Hematopoietic multipotent progenitor cell treated with erythropoietin and hydrocortisone succinate and interleukin-3 and kit ligand, for 6 days (in vitro differentiated cells): ENCODE measurements at places on chromosomes 16 and 17.

DNA sequence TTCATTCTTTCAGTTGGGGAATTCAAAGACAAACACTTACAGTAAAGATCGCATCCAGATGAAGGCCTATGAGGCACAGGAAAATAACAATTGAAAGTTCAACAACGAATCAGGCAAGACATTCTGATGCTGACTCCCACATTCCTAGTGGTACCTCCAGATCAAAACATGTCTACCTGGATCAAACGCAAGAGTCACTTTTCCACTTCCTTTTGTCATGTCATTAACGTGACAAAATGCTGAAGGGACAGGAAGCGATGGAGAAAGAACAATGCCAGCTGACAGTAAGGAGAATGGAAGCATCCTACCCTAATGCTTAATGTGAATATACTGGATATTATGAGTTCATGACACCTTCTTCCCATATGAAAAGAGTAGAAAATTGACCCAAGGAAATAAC lies 365.4 kb upstream of the CDH11 start:
- DNase-seq: no peak

- DNase-seq: no peak
Observed at GRCh38 chr16:3004319-3004718, 8.4 kb upstream of the CLDN9 start.

DNA sequence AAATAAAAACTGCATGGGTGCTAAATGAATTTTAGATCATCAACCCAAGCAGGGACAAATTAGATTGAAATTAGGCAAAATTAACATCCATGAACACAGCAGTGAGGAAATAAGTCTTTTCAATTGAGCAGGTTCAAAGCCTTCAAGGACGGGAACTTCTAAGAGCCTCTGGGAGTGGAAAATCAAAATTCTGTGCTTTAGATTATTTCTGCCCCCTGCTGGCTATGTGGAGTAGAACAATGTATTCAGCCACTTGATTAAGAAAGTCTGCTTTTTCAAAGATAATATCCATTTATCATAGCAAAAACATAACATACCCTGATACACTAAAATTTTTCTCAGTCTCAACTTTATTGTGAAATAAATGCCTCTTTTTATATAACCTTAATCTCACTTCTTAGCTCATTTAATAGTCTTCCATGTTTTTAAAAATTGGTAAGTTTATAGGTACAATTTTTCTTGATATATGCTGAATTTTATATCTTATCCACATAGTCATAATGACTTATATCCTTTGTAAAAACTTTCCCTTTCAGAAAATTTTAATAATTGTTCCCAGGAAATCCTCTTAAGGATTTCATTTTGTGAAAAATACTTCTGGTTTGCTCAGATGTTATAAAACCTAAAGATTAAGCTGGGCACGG lies 28.1 kb upstream of the NOL11 start:
- peak; percentile 87 for DNase-seq

DNA sequence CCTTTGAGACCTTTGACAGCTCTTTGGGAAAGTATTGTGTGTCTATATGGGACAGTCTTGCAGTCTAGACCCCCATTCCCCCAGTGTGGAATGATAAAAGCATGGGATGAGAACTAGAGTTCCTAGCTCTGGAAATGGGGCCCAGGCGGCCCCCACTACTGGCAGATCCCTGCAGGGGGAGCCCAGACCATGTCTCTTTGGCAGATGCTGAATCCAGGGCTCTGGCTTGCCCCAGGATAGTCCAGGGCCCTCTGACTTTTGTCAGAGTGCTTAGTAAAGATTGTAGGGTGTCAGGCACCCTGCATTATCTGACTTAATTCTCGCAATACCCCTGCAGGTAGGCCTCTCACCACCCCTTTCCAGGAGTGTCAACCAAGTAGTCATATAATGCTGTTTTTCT lies 8.3 kb downstream of the ALKBH5 start:
- peak; percentile 48 for DNase-seq

DNA sequence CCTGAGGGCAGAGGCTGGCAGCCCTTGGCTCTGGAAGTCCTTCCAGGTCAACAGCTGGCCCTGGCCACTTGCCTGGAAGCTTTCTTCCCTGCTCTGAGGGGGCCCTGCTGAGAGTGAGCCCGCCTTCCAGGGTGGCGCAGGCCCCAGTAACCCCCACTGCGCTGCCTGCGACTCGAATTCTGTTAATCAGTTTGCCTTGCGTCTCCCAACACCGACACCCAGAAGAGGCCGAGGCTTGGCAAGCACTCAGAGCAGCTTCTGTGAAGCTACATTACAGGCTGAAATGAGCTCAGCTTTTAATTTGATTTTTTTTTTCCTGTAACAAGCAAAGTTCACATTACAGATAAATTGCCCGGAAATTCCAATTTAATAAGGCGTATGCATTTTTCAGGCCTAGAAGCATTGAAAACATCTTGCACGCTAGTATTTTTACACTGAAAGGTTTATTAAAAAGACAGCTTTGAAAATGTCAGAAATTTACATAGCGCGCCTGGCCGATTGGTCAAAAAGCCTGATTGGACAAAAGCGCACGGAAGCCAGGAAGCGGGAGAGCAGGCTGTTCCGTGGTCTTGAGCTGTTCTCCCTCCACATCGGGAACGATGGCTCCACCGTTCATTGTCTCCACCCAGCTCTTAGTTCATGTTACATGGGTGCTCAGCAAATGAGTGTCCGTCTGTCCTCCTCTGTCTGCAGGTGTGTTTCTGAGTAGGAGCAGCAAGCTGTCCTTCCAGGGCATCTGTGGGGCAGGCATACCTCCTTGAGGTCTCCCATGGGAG lies 65.5 kb upstream of the HSBP1 start:
- no peak for DNase-seq

DNA sequence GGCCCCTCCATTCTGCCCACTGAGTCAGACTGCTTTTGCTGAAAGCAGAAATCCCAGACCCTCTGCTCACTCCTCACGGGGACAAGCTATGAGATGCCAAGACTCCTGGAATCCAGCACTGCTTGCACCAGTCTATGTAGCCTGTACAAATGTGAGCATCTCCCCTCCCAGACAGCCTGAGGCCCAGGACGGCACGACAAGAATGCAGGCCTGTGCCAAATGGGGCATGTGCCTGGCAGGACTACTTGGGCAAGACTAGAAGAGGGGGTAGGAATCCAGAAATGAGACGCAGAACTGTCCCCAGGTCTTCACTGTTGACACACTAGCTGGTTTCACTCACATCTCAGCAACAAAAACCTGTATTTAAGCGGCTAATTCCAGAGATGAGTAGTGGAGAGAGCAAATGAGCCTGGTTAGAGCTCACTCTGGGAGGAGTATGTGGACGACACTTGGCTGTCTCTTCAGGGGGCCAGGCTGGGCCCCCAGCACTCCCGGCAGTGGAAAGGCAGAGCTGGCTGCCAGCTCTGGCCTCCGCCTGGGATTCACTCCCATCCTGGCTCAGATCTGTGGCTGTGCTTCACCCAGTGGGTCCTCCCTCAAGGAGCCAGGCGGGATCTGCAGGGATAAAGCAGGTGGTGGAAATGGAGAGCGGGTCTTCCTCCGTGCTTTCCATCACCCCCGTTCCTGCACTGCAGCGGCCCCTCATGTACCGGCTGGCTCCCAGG lies 2.9 kb upstream of the MYO1C start:
- no peak for DNase-seq
